ENCODE measurements at places on chromosomes 6 and 20.

- DNase-seq = no peak
Observed at GRCh38 chr6:3929281-3929798, 80.2 kb downstream of the FAM50B start.

DNA sequence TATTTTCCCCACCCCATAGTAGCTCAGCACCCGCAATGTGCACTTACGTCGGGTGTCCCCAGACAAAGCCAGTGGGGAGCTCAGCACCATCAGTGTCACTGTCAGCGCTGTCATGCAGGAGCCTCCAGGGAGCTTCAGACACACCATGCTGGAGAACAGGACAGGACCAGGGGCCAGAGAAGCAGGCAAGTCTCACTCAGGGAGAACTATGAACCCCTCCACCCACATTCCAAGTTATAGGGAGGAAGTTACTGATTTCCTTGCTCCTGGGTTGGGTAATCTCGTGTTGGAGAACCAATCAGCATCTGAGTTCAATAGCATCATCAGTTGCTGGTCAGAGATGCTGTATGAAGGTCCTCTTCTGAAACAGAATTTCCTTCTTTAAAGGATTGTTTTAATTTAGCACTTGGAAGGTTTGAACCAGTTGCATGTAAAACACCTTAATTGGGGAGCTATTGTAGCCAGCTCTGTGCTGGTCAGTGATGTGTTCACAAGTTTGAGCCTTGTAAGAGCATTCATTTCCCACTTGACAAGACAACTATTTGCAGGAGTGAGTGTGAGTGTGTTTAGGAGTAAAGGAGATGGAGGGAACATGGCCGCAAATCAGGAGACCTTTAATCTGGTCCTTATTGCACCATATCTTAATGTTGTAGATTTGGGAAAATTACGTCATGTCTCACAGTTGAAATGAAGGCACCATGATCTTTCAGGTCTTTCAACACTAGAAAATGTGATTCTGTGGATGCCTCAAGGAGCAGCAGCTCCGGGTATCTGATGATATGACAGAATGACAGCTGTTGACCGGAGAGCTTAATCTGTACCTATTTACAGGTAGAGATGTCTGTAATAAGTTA is at the start of gene HLA-DRB1:
HLA-DRB1 (minus strand) TSS at position 253 of the 854 bp plus-strand sequence; CDS start at position 147, 106 bp downstream.
- DNase-seq = peak; percentile 68

GRCh38 chr20:22929661-22930060 is 105.5 kb upstream of the SSTR4 start:
- DNase-seq = no peak

DNA sequence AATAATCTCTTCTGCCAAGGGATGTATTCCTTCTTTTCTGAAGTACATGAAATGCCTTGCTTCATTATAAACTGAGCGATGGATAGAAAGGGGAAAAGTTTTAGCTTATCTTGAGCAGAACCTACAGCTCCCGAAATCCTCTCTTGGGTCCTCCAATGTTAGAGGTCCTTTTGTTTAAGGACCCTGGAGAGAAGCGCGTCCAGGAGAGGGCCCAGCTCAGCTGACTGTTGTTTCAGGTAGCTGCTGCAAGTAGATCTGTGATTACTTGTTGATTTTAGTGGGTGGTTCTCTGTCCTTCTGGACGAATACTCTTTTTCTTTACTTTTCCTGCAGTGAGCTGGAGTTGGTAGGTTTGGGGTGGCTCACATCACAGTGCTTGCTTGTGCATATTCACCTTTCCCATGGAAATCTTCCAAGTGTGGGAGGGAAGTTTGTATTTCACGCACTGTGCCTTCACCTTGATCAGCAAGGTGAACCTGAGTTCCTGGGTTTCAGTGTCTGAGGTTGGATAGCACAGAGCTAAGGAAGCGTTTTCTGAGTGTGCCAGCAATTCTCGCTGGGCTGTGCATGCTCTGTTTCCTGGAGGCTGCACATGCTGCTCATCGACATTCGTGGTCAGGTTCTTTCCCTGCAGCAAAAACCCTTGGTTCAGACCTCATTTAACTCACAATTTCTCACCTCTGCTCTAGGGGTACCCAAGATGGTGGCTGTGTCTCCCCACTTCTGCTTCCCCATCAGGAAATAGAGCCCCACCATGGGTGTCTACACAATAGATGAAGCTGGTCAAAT is 176.3 kb downstream of the JARID2 start:
- DNase-seq = no peak

DNA sequence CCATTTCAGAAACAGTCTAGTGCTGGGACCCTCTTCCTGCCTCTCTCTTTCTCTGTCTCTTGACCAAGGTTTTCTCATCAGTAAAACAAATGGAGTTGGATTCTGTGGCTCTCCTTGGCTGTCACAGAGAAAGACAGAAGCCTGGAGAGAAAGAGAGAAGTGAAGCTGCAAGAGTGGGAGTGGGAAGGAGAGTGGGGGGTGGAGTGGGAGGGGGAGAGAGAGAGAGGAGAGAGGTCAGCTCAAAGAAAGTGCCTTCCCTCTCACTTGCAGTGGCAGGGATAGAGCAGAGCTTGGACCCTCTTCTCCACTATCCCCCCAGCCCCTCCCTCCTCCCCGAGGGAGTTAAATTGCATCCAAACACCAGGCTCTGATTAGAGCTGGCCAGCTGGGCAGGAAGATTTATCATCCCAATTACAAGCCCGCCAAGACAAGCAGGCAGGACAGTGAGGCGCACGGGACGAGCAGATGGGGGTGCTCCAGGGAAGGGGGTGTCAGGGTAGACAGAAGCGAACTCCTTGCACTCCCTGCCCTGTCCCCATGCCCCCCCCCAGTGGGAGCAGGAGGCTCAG is 74.3 kb downstream of the CD40 start:
- DNase-seq = no peak

DNA sequence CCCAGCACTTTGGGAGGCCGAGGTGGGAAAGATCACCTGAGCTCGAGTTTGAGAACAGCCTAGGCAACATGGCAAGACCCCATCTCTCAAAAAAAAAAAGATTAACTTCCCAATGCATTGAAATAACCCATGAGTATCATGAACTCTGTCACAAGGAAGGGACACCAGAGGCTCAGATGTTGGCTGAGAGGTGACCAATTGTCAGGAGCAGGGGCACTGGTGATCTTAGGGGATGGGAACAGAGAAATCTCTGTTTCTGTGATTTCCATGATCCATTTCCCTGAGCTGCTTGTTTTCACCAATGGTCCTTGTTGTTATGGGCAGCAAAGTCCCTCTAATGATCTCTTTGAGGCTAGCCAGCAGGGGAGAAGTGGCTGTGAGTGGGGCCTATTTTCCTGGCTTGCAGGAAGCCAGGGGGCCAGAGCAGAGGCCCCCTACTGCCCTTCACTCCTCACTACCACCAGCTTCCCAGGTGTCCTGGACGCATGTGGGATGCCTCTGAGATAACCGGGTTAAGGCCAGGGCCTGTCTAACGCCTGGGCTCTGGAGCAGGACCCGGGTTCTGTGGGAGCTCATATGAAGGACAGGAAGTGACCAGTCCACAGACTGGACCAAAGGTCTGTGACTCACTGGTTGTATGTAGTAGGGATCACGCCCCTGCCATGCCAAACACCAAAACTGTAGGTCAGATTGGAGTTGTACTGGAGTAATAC is 54.4 kb downstream of the PCNA start:
- no peak for DNase-seq

GRCh38 chr20:46463852-46464251 is 49.5 kb downstream of the ZNF334 start:
- no peak for DNase-seq

- DNase-seq = no peak
Observed at GRCh38 chr6:21918041-21918440, 324.5 kb downstream of the SOX4 start.

GRCh38 chr20:58028123-58028522 is 200.3 kb downstream of the ANKRD60 start:
- no peak for DNase-seq

DNA sequence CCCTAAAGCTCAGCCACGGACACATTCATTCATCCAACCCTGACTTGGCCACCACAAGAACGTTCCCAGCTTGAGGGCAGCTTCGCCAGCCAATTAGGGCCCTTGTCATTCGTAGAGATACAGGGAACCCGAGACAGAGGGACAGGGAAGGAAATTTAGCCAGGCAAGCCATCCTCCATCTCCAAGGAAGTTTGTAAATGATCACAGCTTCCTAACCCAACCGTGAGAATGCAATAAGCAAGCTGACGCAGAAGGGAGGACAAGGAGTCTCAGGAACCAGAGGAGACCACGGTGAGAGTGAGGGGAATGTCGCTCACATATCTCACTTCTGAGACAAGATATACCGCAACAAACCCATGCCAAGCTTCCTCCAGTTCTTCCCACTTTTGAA is 1.4 kb downstream of the TRAM2 start:
- DNase-seq = no peak

GRCh38 chr6:137161949-137162348 is 11.5 kb downstream of the IL22RA2 start:
- DNase-seq = no peak

DNA sequence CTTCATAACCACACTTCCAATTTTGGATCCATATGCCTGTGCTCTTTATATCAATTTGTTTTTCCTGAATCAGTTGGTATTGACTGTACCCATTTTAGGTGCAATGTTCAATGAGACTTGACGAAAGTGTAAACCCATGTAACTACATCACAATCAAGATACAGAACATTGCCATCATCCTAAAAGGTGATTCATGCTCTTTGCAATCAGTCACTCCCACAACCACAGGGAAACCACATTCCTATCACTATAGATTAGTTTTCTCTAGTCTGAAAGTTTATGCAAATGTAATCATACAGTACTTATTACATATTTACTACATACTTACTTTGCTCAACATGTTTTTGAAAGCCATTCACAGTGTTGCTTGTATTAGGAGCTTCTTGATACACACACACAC is 167.4 kb downstream of the ADGRG6 start:
- DNase-seq = no peak

GRCh38 chr6:157961832-157962575 is 19.7 kb upstream of the SYNJ2 start:
- no peak for DNase-seq

DNA sequence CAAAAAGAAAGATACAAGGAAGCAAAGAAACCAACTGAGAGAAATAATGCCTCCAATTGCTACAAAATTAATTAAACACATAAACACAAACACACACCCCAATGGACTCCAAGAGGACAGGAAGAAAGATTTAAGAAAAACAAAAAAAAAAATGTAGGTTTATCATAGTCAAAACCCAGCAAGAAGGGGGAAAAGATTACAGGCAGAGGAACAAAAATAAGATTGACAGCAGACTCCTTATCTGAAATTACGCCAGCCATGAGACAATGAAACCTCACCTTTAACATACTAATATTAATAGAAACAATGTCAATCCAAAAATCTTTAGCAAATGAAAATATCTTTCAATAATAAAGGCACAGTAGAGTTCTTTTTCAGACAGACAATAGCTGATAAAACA is 155.8 kb downstream of the RNGTT start:
- DNase-seq = no peak

DNA sequence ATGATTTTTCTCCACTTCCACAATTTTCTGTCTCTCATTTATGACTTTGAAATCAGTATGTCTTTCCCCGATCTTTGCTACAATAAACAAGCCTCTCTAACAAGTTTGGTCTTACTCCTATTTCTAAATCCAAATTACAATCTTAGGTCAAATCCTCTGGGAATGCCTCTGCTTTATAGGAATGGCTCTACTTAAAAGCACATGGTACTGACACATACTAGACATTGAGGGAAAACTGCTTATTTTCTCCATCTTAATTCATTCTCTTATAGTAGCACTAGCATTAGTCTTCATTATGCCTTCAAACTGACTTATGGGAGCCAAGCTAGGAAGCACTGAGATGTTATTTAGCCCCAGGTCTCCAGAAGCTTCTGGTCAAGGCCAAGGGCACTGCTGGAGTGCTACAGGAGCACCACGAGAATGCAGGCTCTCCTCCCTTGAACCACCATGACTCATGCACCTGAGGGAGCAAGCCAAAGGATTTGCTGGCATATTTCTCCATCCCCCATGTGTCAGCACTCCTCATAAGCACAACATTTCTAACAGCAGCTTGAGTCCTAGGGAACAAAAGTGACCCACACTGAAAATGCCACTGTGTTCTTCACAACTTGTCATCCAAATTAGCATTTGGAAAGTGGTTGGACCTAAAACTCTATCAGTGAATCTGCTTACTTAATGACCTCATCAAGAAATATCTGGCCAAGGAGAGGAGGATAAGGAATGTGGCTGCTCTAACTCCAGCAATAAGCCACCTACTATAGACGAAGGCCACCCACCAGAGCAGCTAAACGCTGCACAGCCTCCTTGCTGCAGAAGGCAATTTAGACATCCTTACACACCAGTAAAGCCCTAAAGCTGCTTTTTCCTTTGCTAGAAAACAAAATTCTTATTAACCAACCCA is 156.8 kb upstream of the KCNQ5 start:
- DNase-seq = no peak

GRCh38 chr6:50961611-50962010 is 142.9 kb downstream of the TFAP2B start:
- no peak for DNase-seq

- DNase-seq = no peak
Observed at GRCh38 chr6:30340589-30341054, 4.3 kb upstream of the RPP21 start.

DNA sequence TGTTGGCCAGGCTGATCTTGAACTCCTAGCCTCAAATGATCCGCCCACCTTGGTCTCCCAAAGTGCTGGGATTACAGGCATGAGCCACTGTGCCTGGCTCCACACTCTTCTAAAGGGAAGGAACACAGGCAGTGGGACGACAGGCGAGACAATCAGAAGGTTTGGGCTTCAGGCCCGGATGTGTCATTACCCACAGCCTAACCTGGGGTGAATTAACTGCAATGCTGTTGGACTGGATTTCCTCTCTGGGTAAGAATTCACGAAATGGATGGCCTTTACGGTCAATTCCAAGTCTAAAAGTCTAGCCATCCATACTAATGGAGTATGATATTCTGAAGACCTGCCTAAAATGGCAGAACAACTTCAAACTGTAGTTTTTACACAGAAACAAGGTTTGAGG is 83.7 kb upstream of the CCDC28A start:
- DNase-seq = no peak

- DNase-seq = no peak
Observed at GRCh38 chr6:166056637-166057036, 111.0 kb downstream of the TBXT start.

- no peak for DNase-seq
Observed at GRCh38 chr20:58441723-58442122, 52.7 kb downstream of the VAPB start.

DNA sequence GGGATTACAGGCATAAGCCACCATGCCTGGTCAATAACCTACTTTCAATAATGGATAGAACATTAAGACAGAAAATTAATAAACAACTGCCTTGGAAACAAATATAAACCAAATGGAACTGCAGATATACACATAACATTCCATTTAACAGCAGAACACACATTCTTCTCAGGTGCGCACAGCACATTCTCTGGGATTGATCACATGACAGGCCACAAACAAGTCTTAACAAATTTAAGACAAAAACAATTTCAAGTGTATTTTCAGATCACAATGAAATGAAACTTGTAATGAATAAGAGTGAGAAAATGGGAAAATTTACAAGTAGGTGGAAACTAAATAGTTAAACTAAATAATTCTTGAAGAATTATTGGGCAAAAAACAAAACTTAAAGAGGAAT is 167.9 kb downstream of the TBX18 start:
- DNase-seq = no peak

- no peak for DNase-seq
Observed at GRCh38 chr20:45834797-45835161, 1.2 kb downstream of the SNX21 start.
